ENCODE measurements at places on chromosomes 12 and 14.

GRCh38 chr12:32466986-32467711, 67.8 kb downstream of the FGD4 start:
- DNase-seq: no peak

DNA sequence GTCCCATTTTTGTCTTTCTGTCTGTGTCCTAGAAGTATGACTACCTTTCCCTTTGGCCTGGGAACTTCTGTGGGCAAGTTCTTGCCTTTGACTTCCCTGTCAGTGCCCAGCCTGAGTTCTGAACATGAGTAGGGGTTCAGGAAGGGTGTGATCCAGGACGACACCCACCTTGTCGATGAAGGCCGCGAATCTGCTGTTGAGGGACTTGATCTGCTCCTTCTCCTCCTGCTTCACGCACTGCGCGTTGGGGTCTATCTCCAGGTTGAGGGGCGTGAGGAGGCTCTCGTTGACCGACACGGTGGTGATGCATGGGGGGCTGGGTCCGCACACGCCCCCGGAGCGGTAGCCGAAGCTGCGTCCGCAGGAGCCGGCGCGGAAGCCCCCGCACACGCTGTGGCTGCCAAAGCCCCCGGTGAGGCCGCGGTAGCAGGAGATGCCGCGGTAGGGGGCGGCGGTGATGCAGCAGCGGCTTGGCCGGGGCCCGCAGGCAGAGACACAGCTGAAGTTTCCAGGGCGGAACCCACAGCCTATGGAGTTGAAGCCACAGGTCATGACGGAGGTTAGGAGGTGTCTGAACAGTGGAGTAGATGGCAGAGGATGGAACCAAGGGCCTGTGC, at the start of gene KRT83:
Gene KRT83, minus strand, starts transcription at position 615 of the 617 bp plus-strand sequence. Its CDS starts 63 bp downstream, at position 552.
- no peak for DNase-seq

DNA sequence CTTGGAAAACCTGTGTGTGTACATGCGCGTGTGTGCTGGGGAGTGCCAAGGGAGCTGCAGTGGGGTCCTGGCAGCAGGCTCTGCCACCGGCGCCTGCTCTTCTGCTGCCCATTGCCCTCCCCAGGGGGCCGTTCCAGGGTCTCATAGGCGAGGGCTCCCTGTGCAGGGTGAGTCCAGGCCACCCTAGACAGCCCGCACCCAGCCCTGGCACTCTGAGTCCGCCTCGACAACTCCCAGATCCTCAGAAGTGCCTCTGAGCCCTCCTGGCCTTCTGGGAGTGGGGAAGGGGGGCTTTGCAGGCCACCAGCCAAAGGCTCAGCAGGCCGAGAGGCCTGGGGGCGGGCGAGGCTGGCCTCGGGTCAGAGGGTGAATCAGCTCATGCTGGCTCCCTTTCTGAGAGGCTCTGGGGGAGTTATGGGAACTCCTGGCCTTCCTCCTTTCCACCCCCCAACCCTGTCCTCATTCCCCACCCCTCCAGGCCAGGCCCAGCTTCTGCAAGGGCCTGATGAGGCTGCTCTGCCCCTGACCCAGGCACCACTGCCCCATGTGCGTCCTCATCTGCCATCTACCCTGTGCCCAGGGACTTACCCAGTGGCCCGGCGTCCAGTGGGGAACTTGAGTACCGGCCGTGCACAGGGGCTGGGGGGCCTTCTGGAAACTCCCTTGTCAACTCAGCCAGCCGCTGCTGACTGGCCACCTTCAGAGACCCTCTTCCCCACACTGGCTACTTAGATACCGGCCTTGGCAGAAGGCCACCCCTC, 2.1 kb upstream of the TEDC1 start:
- no peak for DNase-seq

- DNase-seq: no peak
These were observed 54.2 kb downstream of the LGMN start for GRCh38 chr14:92693998-92694795.

DNA sequence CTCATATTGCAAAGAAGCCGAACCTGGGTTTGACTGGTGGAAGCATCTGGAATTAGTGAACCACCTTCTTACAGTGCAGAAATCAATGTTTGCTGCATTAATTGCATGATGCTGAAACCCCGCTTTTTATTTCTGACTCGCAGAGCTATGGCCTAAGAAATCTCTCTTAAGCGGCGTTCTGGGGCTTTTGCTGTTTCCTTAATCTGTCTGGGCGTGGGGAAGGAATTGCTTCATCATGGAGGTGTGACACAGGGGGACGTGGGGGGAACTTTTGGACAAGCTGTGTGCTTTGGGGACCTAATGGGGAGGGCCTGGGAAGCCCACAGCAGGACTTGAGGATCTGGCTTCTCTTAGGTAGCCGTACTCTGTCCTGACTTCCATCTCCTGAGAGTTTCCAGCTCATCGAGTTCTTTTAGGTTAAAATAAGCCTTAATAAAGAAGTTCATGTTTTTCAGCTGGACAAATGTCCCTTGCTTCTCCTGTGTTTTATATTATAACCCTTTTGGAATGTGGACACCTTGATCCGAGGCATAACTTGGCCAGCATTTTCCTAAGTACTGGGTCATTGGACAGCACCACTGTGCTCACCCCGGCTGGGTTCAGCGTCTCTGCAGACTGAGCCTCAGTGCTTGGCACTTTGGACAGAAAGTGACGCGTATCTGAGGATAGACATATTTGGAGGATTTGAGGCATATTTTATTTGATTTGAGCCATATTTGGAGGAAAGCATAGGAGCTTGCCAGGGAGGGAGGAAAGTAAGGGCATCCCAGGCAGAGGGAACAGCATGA, 192.1 kb upstream of the MYL2 start:
- no peak for DNase-seq

DNA sequence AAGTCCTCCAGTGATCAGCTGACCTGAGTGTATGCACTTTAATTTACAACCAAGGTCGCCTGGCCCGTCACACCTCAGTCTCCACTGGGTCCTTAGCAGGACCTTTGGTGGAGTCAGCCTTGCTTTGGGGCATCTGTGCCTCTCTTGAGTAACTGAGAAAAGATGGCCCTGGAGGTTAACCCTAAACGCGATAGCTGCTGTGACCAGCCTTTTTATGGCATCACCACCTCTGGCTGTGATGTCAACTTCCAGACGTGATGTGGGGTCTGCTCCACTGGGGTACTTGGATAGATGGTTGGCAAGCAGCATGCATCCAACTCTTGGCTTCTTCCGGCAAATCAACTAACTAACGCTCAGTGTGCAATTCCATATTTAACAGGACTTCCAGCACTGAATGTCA, 122.8 kb upstream of the RTL1 start:
- DNase-seq: no peak

DNA sequence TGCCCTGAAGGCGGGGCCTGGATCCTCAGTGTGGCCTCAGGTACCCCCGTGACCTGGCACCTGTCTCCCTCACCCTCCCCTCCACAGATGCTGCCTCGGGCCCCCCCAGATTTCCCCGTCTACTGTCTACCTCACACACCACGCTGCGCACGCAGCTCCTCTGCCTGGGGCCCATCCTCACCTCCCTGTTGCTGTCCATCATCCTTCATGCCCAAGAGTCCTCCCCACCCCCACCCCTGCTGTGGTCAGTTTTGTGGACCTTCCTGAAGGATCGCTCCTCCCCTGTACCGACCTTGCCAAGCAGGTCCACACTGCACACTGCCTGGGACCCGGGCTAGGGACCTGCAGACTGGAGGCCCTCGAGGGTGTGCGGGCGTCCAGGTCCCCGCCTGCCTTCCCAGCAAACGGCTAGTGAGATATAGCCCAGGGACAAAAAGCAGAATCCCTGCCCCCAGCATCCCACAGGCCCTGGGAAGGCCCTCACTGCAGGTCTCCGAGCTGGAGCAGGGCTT, 197.4 kb upstream of the DIO3 start:
- peak; percentile 62 for DNase-seq

DNA sequence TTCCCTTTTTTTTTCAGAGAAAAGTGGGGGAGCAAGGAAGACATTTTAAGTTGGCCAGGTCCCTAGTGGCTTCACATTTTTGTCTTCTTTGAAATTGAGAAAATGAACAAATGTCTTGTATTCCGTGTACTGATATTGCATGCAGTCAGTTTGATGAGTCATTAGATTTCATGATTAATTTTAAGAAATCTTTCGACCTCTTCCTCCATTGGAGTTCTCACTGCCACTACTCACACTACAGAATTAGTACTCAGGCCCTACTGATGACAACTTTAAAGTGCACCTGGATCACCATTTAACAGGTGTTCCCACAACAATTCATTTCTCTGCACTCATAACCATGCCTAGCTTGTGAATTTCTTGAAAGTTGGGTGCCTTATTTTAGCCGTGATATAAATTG, 50.5 kb downstream of the SAMD4A start:
- DNase-seq: no peak

GRCh38 chr12:49609875-49610154, 4.4 kb upstream of the FAM186B start:
- DNase-seq: no peak

DNA sequence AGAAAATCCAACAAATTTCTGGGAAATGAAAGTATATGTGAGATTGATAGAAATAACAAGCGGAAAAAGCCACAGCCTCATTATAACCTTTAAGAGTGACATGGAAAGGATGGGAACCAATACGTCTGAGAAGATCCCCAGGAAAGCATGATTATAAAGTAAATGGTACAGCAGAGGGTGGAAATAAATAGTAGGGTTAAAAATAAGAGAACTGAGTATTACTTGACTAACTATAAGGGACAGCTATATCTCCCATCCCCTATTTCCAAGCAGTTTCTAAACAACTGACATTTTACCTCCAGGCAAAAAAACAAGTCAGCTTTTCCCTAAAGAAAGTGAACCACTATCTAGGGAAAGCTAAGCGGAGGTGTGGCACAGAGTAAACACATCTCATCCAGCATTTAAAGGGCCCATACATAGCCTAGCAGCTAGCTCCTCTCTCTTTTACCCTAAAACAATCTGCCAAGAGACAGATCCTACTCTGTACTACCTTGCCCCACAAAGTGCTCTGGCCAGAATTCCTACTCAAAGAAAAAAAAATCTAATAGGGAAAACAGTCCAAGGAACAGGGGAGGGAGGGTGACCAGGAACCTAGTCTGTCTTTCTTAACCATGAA, 11.2 kb downstream of the OSBPL8 start:
- DNase-seq: no peak

GRCh38 chr12:84862186-84862585, 50.4 kb downstream of the SLC6A15 start:
- DNase-seq: no peak

- no peak for DNase-seq
These were observed 32.7 kb downstream of the DYRK2 start for GRCh38 chr12:67681105-67681778.

DNA sequence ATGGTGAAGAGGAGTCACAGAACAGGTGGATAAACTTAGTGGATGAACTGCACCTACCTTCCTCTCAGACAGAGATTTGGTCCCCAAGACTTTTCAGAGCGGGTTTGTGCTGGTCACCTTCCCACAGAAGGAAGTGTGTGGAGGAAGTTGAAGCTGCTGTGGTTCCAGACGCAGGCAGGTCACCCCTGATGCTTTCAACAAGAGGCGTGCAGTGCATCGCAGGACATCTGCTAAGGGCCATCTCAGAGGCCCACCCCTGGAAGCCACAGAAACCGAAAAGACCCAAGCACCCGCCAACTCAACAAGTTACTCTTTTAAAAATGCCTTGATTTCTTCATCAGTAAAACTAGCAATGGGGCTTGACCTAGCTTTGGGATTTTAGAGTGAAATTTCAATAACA, 1.0 kb upstream of the GPX2 start:
- DNase-seq: no peak

GRCh38 chr12:43540470-43540869, 11.5 kb downstream of the ADAMTS20 start:
- no peak for DNase-seq

DNA sequence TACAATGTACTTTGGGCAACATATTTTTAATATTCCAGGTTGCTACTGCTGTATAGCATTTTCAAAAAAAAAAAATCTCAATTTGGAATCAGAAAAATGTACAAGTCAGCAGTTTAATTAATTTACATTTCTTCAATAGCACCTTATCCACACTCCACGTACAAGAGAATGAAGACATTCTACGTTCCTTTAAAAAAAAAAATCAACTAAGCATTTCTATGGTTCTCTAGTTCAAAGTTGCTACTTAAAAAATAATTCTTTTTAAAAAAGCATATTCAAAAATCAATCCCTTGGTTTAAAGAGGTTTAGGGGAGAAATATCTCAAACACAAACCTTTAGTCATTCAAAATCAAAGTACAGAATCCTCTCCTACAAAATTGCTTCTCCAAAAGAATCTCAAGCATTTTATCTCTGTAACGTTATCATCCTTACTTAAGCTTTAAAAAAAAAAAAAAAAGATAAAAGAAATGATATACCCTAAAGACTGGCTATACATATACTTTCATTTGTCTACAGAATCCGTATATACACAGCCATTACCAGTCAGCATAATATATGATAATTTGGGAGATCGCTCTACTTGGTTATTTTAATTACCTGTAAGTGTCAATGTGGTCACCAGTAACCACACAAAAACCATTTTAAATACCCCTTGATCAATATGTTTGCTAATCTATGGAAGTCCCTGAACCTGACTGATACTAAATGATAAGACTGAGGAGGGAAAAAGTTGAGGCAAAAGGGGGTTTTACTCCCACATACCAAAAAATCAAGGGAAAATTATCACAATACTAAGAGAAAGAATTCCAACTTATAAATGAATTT, 2.7 kb downstream of the MED13L start:
- no peak for DNase-seq

DNA sequence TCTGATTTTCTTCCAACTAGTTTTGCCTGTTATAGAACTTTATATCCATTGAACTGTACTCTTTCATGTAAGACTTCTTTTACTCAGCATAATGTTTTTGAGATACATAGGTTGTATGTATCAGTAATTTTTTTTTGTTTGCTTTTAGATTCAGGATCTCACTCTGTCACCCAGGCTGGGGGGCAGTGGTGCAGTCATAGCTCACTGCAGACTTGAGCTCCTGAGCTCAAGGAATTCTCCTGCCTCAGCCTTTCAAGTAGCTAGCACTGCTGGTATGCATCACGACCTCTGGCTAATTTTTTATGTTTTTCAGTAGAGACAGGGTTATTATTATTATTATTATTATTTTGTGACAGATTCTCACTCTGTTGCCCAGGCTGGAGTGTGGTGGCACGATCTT, 65.0 kb upstream of the DDHD1 start:
- DNase-seq: no peak

DNA sequence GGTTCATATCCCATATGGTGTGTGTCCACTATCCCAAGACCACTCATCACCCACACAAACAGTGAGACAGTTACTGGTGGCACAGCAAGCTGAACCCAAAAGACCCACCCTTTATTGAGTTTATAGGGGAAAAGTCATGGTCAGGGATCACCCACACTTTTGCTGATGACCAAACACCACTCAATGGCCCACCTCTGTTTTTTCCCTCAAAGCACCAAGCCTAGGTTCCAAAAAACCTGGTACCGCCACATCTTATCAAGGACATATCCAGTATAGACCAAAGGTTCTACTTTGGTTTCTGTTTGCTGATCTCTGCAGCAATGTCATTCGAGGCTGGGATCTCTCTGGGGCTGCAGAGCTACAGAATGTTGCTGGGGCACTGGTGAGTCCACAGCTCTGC, 19.7 kb upstream of the OR6S1 start:
- DNase-seq: no peak
